Stimulated activated CD4-positive, alpha-beta T cell treated with anti-CD3 and anti-CD28 coated beads, Interleukin-4, amount 100 ng/mL, for 4 hours (primary cell): ENCODE measurements at places on chromosomes 11 and 22.

GRCh38 chr22:46588279-46589140 lies 31.7 kb upstream of the GRAMD4 start:
- DNase-seq = no peak

GRCh38 chr11:18088366-18088765 lies 17.5 kb downstream of the SAAL1 start:
- DNase-seq = no peak

- DNase-seq = no peak
These were observed 16.1 kb upstream of the PCF11 start for GRCh38 chr11:83140691-83141455.

DNA sequence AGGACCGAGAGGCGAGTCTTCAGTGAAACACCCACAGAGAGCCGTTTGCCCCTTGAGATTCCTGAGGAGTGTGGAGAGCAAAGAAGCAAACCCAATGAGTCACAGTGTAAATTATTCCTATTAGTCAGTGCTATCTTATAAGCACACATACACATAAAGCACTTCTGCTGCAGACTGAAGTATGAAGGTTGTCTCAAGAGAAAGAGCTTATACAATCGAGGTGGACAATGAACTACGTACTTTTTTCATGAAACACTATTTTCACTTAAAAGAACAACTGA lies 37.3 kb downstream of the GALNT18 start:
- DNase-seq = no peak

- DNase-seq = no peak
These were observed 9.0 kb downstream of the RTL6 start for GRCh38 chr22:44489026-44489425.

DNA sequence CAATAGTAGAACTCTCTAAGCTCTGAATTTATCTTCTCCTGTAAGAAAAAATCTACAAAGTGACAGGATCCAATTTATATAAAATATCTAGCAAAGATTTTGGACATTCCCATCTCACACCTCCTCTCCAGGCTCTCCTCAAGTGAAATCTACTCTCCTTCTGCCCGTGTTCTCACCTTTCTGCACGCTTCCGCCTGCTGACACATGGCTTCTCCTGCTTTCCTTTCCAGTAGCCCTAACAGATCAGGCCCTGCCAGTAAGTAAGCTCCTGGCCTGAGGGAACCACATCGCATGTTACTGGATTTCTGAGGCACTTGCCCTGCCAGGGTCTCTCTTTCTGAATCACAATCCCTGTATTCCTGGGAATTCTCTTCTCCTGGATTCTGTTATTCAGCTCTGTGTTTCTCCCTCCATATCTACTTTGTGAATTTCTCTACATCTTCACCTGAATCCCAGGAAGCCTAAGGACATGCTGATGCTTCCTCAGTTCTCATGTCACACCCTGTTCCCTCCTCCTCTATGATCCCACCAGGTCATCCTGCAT lies 53.3 kb upstream of the TOP3B start:
- no peak for DNase-seq
